ENCODE measurements at places on chromosomes 2 and 18.

- DNase-seq = no peak
These were observed 16.1 kb downstream of the WIPF1 start for GRCh38 chr2:174581491-174581890.

DNA sequence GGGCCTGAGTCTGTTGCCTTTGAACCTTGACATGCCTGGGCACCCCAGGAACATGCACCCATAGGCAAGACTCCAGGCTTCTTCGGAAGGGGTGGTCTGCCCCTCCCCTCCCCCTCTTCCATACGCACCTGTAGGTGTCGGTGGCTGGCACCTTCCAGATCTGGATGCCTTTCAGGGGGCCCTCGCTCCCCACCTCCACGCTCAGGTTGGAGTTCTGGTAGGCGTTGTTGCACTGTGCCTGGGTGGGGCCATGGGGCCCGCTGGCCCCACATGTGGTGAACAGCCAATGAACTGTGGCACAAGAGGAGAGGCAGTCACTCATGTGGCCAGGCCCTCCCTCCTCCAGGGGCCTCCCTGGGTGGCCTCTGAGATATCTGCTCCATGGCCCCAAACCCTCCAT, 135.8 kb downstream of the CLIP4 start:
- DNase-seq = no peak

DNA sequence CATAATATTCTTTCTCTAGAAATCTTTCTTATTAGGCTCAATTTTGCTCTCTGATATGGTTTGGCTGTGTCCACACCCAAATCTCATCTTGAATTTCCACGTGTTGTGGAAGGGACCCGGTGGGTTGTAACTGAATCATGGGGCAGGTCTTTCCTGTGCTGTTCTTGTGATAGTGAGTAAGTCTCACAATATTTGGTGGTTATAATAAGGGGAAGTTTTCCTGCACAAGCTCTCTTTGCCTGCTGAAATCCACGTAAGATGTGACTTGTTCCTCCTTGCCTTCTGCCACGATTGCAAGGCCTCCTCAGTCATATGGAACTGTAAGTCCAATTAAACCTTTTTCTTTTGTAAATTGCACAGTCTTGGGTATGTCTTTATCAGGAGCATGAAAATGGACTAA, 73.8 kb downstream of the CAVIN2 start:
- no peak for DNase-seq

GRCh38 chr2:134170700-134171099, 83.2 kb upstream of the MGAT5 start:
- no peak for DNase-seq

- no peak for DNase-seq
These were observed 332.2 kb downstream of the ZNF516 start for GRCh38 chr18:76162886-76163285.

GRCh38 chr2:226797289-226797988, 2.2 kb downstream of the IRS1 start:
- DNase-seq = peak; percentile 16

DNA sequence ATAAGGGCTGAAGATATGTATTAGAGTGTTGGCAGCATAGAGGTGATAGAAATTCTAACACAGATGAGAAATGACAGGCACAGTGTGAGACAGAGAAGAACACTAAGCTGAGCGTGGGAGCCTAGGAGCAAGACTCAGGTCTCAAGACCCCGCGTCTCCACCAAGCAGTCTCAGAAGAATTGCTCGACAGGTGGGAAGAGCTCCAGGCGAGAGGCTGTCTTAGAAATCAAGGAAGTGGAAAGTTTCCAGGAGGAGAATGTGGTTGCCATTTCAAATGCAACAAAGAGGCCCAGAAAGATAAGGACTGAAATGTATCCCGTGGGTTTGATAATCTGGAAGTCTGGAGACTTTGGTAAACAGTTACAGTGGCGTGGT, 31.5 kb upstream of the CAB39 start:
- DNase-seq = no peak

- no peak for DNase-seq
These were observed 297.6 kb downstream of the CDH7 start for GRCh38 chr18:66048406-66048805.

- DNase-seq = no peak
These were observed 126.9 kb upstream of the NDUFV2 start for GRCh38 chr18:8975624-8976023.
